Activated CD8-positive, alpha-beta T cell treated with anti-CD3 and anti-CD28 coated beads, Interleukin-2, amount 10 ng/mL, durations not matched to agents 7 days and 5 days (primary cell): ENCODE measurements at places on chromosomes 3 and 15. TPM values are rescaled to one million over a fixed set of nuclear protein-coding genes. Genes with fewer than 3 reads are reported as not detected.

Gene TTC21A
- 1.2 TPM for total RNA-seq

Gene TIGIT
- total RNA-seq: 22.1 TPM

GRCh38 chr15:69652751-69653305 is 200.2 kb downstream of the RPLP1 start:
- no peak overlapping the region for H3K27ac ChIP-seq
- peaks cover 31% of the 10 kb centered on the region for H3K4me1 ChIP-seq
- peaks cover 6% of the 10 kb centered on the region for H3K36me3 ChIP-seq
- H3K4me3 ChIP-seq: no peak overlapping the region
- DNase-seq: no peak

- H3K4me1 ChIP-seq: no peaks in the 10 kb centered on the region
- no peak overlapping the region for H3K27ac ChIP-seq
- no peaks in the 10 kb centered on the region for H3K27me3 ChIP-seq
- DNase-seq: no peak
These were observed 569.8 kb downstream of the VGLL3 start for GRCh38 chr3:86420990-86421739.

DNA sequence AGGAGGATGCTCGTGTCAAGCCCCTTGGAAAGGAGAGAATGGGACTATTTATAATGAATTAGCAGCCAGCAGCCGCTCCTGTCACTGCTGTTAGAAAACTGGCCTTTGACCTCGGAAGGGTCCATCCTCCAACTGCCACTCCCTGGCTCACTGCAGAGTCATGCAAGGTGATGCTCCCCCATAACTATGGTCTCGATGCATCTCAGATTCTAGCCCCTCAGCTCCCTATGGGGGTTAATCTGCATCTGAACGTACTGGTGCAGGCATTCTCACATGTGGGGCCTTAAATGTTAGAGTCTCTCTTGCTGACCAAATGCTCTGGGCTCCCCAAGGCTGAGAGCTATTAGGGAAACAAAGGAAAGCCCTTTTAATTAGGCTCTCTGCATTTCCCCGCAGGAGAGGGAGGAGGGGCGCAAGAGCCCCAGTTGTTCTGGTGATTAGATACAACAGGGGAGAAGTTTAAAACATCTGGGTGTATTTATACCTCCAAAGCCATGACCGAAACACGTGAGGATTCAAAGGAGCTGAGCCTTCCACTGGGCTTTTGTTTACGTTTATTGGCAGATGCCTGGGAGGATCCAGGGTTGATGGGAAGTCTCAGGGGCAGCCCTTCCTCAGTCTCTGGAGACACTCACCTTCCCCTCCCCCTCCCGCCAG is 182.5 kb downstream of the OPA1 start:
- H3K27me3 ChIP-seq: peaks cover 18% of the 10 kb centered on the region
- peaks cover 8% of the 10 kb centered on the region for H3K4me1 ChIP-seq
- H3K36me3 ChIP-seq: no peaks in the 10 kb centered on the region
- DNase-seq: no peak
- H3K4me3 ChIP-seq: no peak overlapping the region

GRCh38 chr3:83003917-83004316 is 1242.5 kb upstream of the GBE1 start:
- H3K27ac ChIP-seq: no peak overlapping the region
- no peaks in the 10 kb centered on the region for H3K4me1 ChIP-seq
- no peaks in the 10 kb centered on the region for H3K27me3 ChIP-seq
- no peak for DNase-seq

- H3K4me3 ChIP-seq: no peak overlapping the region
- no peak for DNase-seq
- no peaks in the 10 kb centered on the region for H3K4me1 ChIP-seq
- no peak overlapping the region for H3K27ac ChIP-seq
These were observed 61.1 kb downstream of the PCCB start for GRCh38 chr3:136311261-136311660.

DNA sequence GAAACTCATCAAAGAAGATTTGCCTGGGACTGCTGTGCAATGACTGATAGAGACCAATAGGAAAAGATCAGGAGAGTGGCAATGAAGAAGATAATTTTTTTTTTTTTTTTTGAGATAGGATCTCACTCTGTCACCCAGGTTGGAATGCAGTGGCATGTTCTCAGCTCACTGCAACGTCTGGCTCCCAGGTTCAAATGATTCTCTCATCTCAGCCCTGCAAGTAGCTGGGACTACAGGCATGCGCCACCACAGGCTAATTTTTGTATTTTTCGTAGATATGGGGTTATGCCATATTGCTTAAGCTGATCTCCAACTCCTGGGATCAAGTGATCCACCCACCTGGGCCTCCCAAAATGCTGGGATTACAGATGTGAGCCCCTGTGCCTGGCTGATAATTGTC is 116.9 kb upstream of the CCNL1 start:
- H3K27me3 ChIP-seq: no peaks in the 10 kb centered on the region
- no peak overlapping the region for H3K4me3 ChIP-seq
